ENCODE measurements at places on chromosomes 4 and X.

DNA sequence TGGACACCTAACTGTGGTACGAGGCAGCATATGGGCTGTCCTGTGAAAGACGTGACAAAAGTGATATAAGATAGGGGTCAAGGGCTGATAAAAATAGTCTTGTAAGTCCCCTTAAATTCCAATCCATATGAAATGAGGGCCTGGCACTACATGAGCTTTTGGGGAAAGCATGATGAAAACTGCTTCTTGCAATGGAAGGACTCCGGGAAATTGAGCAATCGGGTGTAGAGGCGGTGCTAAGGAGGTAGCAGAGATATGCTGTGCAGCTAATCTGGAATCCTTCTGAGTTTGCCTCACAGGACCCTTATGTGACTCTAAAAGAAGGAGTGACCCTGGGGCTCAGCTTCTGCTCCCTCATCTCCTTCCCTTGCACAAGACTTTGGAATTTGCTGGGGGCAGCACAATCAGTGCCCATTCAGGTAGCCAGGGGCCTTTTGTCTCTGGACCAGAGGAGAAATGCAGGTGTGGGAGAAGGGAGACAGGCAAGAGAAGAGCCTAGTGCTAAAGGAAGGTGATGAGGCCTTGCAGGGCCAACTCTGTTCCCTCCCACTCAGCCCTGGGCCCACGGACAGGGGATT, 12.8 kb downstream of the CLDN2 start:
- DNase-seq: no peak

DNA sequence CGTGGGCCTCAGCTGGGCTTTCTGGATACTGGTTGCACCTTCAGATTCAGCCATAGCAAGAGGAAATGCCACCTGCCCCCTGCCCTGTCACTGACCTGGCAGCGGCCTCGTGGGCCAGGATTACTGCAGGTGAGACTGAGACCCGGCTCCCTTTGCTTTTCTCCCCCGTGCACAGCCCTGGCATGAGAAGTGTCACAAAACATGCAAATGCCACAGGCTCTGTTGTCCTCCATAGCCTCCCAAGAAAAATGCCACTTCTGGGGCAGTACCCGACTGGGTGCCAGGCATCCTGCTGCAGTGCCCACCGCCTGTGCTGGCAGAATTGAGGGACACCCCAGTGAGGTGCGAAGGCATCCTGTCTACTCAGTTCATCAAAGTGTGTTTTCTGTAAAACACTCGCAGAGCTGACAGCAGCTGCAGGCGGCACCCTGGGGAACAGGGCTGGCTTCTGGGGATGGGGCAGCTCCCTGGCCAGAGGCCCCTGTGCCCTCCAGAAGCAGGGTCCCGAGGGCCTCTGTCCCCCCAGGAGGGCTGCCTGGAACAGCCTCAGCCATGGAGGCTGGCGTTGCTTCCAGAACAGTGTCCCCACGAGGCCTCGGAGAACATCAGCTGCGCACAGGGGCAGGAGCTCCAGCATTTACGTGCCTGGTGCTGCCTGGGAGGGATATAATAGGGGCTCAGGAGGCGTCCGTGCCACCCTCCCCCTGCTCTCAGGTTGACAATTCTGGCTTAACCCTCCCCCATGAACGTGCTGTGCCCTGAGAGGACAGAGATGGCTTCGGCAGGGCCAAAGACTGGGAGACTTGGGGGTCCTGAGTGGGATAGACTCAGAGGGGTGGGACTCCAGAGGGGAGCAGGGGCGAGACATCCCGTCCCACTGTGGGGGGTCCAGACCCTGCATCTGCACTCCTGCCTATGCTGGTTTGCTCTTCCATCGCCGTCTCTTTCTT, 99.5 kb upstream of the NKX1-1 start:
- no peak for DNase-seq

DNA sequence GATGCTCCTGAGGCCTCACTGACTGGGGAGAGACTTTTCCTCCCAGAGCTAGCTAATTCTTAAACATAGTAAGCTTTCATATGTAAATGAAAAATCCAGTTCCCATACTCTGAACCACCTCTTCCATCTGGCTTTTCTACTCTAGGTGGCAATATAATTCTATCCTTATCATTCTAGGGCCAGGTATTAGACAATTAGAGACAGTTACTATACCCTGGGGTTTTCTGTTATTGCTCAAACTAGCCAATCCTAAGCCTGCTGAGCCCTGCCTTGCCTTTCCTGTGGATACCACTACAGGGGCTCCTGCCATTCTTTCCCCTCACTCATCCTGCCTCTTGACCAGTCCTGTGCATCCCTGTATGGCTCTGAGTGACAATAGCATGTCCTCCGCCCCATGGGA, 552.0 kb downstream of the STIM2 start:
- no peak for DNase-seq

DNA sequence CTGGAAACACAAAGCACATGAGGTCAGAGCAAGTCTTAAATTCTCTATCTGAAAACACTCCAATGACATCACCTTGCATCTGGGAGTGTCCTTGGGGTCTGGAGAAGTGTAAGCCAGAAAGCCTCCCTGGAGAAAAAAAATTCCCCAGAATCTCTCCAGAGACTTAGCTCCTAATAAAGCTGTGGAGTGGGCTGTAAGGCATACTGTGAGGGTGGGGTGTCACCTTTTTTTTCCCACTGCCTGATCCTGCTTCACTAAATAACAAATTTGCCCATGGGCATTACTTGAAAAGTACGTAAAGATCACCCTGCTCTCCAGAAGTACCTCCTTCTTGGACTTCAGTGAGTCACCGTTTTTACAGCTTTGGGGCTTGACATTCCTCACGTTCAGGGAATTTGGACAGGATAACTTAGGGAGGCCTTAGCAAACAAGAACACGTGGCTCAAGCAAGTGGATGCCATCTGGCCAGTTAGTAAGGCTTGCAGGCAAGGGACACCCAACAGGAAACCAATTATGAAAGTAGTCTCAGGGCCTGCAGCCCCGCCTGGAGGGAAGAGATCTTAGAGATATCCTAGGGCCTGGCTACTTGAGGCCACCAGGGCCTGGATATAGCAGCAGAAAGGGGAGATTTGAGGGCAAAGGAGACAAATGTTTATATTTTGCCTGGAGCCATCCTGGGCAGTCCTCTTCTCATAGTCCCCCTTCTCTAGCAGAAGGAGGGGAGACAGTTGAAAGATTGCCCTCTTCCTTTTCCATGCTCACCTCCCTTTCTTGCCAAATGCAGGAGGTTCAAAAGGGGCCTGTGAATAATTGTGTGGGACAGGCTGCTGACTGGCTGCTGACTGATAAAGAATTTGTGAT, 60.1 kb upstream of the PLAC1 start:
- no peak for DNase-seq

DNA sequence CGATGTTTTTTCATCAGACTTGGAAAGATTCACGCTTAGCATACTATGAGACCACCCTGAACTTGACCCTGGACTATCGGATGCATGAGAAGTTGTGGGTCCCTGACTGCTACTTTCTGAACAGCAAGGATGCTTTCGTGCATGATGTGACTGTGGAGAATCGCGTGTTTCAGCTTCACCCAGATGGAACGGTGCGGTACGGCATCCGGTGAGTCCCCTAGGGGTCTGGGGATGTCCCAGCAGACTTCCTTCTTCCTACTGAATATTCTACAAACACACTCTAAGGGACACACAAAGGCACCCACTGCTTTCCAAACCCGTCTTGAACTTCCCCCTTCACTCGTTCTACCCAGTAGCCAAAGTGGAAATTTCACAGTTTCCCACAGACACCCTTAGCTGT, 9.3 kb downstream of the GABRQ start:
- no peak for DNase-seq

DNA sequence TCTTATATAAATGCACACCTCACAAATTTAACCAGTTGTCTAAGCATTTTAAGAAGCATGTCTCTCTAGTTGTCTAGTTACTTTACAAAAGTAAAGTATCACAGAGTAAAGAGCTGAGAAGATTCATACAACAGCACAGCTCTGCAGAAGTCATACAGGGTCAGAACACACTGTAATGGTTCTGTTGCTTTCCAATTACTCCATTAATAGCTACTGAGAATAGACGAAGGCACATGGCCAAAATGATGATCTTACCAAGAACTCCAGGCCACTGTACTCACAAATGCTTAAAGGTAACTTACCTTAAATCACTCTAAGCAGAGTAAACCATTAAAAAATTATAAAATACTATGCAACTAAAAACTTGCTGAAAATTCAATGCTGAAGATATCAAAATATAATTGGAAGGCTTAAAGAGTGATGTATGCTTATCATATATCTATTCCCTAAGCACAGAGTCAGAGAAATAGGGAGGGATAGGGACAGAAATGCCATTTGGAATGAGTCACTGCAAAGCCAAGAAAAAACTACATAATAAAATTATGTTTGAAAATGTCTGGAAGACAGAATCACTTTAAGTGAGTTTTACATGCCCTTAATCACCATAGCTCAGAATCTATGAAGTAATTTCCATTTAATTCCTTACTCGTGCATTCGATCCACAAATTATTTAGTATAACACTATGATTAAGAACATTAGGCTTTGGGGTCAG, 71.0 kb downstream of the DDX60L start:
- no peak for DNase-seq

DNA sequence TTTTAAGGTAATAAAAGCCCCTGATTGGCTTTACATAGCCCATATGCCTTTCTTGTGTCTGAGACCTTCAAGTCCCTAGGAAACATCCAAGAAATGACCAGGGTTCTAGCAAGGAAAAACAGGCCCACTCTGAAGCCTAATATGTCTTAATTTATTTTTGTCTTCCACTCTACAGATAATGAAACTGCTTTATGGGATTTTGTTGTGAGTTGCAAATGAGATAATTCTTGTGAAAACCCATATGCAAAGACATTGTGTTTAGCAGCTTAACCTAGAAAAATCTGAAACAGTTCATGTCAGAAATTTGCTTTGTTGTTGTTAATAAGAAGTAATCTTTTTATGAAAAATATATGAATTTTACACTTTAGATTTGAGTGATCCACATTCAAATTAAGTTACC, 190.7 kb upstream of the BMP3 start:
- no peak for DNase-seq

DNA sequence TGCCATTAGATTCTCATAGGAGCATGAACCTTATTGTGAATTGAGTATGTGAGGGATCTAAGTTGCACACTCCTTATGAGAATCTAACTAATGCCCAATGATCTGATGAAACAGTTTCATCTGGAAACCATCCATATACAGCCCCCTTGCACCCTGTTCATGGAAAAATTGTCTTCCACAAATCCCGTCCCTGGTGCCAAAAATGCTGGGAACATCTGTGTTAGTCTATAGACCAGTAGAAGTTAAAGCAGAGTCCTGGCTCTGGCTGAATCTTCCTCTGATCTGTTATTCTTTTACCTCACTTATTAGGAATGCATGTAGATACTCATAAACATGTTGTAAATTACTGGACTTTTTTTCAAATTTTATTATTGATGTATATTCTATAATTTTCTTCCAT, 29.2 kb downstream of the SULT1B1 start:
- no peak for DNase-seq

GRCh38 chr4:83771113-83771705, 235.3 kb downstream of the GPAT3 start:
- DNase-seq: no peak

- no peak for DNase-seq
Observed at GRCh38 chr4:22745234-22745633, 52.5 kb downstream of the GBA3 start.

DNA sequence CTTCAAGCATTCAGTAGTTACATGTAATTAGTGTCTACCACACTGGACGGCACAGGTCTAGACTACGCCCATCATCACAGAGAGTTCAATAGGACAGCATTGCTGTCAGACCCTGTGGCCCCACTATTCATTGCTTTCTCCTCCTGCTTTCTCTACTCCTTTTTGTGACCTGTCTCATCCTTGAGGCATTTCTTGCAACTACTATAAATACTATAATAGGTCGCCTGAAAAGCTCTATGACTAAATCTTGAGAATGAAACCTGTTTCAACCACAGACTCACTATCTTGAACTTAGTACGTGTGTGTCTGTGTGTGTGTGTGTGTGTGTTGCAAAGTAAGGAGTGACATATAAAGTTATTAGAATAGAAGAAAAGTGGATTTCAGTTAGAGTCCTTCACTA, 252.9 kb upstream of the KLF3 start:
- DNase-seq: no peak

DNA sequence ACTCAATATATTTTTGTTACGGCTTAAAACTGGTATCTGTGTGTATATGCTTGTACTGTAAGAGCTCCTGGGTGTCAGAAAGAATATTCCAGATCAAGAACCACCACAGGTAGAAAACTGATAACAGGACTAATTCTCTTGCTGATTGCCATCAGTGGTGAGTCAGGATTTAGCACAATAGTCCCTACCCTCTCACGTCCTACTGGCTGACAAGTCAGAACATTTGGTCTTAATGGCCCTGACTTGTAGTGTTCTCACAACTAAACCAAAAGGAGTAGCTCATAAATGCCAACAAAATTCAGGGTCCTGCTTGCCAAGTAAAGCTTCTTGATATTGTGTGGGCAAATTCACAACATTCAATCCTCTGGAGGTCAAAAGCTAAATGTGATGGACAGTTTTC, 105.2 kb upstream of the MAB21L2 start:
- no peak for DNase-seq

DNA sequence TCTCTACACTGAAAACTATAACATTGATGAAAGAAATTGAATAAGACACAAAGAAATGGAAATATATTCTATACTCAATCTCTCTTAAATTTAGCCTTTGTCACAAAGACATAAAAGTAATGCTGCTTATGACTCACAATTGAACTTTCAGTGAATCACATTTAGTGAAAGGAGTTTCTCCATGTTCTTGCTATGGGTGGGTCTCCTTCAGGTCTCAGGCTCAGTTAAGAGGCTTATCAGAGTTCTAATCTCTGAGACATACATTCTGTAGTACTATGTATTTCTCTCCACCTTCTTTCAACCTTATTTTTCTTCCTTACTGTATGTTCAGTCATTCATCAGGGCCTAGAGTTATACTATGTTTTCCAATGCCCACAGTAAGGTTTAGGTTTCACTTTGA, 220.9 kb downstream of the DTHD1 start:
- DNase-seq: no peak

- no peak for DNase-seq
Observed at GRCh38 chrX:121558886-121559285, 511.5 kb downstream of the GLUD2 start.

DNA sequence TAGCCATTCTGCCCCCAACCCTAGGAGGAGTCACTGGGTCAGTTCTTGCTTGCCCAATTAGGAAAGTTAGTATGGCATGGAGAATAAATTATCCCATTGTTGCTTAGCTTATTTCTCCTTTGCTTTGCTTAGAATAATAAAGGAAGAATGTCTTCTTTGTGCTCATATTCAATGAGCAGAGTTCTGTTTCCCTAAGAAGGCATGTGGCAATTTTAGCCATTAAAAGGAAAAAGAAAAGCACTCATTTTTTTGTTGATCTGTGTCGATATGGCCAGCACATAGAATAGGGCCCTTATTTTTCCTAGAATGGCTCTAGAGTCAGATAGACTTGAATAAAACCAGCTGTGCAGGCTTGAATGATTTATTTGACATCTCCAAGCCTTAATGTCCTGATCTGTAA, 166.4 kb upstream of the PPARGC1A start:
- DNase-seq: no peak

- DNase-seq: no peak
Observed at GRCh38 chrX:110698696-110699095, 96.9 kb downstream of the CHRDL1 start.

GRCh38 chrX:147737690-147738089, 174.0 kb upstream of the FMR1 start:
- DNase-seq: no peak

- DNase-seq: no peak
Observed at GRCh38 chr4:75037252-75037651, 104.3 kb downstream of the PARM1 start.

All from stimulated activated CD4-positive, alpha-beta T cell treated with anti-CD3 and anti-CD28 coated beads, Interleukin-2, amount 100 ng/mL, for 24 hours (primary cell).